Fibroblast of skin of left biceps (primary cell): ENCODE measurements at places on chromosomes 7 and 10.

GRCh38 chr7:6630007-6630849, 6.9 kb upstream of the ZNF316 start:
- DNase-seq = no peak

DNA sequence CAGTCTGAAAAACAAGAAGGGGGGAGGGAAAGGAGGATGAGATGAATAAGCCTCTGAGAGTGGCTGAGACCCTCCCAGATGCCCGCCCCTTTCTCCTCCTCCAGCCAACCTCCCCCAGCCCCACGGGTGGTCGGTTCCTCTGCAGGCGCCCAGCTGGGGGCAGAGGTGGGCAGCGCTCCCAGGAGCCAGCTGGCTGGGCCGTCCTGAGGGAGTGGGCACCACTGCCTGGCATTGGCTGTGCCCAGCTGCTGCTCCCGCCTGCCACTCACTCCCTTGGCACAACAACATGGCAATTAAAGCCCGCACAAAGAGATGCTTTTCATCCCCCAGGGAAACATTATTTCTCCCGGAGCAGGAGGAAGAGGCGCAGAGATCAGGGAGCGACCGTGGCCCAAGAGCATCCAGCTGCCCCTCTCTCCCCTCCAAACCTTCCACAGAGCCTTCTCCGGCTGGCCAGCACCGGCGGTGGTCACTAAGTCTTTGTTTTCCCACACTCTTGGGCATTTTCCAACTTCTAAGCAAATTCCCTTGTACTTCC, 107.2 kb downstream of the SPDYE5 start:
- no peak for DNase-seq

GRCh38 chr7:101961811-101962210, 144.4 kb downstream of the CUX1 start:
- DNase-seq = no peak

- no peak for DNase-seq
Measured at GRCh38 chr7:122467661-122468449, 163.3 kb upstream of the FEZF1 start.

DNA sequence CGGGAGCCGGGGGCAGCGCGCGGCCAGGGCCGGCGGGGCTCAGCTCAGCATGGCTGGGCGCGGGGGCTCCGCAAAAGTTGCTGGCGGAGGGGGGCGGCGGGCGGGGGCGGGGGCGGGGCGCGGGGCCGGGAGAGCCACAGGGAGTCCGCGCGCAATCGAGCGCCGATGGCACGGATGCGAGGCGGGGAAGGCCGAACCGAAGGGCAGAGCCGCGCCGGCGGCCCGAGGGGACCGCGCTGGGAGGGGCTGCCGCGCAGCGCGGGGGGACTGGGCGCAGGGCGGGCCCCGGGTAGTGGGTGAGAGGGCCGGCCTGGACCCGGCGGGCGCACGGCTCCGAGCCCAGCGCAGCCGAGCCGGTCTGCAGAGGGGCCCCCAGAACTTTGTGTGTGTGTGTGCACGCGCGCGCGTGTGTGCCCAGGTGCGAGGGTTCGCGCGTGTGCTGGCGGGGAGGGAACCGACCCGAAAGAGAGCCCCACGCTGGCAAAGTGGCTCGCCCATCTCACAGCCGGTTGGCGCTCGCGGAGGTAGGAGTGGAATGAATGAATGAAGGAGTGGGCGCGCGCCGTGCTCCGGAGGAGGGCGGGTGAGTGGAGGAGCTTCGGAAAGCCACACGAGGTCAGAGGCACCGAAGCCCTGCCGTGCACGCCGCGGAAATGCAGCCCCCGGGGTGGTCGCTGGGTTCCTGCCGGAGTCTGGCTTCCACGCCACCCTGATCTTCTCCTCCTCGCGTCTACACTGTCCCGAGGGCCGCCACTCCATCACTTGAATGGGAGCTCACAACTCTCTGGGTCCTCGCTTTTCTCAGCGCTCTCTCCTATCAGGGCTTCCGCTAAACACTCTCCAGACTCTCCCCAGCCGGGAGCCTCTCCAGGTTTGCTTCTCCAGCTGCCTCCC, at the start of gene HIPK2:
Gene HIPK2 (minus strand): TSS at position 51 of the 894 bp plus-strand sequence. CDS start 375 bp downstream, outside the sequence.
- DNase-seq = peak; percentile 31

- no peak for DNase-seq
Measured at GRCh38 chr10:71419750-71420149, 23.0 kb downstream of the CDH23 start.

DNA sequence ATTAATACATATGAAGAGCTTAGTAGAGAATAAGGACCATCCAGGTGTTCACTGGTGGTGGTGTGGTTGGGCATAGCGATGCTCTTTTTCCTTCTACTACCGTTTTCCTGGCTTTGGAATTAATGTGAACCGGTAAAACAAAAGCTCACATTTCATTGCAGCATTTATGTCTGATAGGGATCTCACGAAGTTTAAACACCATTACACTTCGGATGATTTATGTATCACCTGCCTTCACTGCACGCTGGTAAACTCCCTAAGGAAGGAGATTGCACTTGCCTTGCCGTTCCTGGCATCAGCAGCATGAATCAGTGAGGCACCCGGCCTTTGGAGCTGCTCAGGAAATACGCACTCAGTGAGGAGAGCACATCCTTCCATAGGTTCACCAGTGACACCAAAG, 47.5 kb downstream of the WIPF3 start:
- DNase-seq = no peak

GRCh38 chr10:125343118-125343925, 183.0 kb upstream of the CTBP2 start:
- no peak for DNase-seq

GRCh38 chr10:123269675-123270074, 115.5 kb downstream of the BUB3 start:
- DNase-seq = no peak

DNA sequence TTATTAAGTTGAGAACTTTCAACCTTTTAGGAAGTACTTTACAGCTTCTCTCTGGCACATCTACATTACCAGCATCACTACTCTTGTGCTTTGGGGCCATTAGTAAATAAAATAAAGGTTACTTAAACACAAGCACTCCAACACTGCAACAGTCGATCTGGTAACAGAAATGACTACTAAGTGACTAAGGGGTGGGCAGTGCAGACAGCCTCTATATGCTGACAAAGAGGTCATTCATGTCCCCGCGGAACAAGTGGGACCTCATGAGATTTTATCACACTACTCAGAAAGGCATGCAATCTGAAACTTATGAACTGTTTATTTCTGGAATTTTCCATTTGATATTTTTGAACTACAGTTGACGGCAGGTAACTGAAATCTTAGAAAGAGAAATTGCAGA, 111.3 kb upstream of the DNAJB12 start:
- DNase-seq = no peak

DNA sequence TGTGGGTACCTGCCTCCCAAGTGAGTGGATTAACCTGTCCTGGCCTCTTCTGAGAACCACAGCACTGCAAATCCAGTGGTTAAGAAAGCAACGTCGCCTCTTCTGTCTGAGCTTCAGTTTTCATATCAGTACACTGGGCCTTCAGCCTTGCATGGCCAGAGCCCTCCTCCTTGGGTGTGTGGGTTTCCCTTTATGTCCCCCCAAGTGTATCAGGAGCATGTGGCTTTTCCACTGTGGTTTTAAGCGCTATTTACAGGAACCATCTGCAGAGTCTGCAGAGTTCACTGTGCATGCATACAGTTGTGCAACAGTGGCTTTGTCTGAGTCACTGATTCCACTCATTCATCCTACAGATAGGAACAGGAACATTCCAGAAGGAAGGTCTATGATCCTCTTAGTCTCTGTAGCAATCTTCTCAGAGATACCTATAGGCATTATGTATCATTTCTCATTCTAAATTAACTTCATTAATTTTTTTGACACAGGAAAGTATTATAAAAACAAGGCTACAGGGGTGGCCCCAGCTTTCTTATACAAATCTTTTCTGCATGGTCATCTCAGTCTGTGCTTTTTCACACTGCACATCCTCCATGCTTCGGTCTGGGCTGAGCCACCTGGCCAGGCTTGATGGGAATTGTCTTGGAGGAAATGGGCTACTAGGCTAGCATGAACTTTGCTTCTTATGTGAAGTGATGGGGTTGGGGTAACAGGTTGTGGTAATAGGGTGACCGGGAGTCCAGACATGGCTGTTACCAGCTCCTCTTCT, 17.1 kb downstream of the MBL2 start:
- peak; percentile 57 for DNase-seq

DNA sequence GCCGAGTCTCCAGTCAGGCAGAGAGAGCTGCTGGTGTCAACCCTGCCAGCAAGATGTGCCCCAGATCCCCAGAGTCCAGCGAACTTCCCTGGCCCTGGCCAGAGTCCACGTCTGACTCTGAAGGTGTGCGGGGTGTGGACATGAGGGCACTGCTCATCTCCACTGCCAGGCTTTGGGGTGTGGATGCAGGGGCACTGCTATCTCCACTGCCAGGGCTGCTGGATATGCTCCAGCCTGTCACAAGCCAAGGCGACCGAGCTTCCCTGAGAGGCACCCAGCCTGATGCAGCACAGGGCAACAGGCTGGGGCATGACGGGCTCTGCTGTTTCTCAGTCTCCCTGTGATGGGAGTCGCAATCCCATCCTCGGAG, 596.8 kb downstream of the PTPRN2 start:
- DNase-seq = no peak

DNA sequence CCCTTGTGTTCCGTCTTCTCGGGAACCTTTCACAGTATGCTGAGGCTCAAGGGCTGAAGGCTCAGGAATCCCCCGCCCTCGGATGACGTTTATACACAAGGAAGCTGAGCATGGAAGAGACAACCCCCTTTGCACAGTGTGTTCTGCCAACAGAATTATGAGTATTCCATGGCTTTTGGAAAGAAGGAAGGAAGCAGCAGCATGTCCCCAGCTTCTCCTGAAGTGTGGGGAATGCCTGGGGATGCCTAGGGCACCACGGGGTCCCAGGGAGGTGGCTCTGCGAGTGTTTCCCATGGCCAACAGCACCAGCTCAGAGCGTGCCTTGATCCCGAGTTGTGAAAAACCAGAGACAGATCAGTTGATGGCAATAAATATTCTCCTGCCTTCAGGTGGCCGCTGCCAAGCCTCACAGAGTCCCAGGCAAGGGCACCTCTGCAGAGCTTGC, 88.8 kb upstream of the DDC start:
- DNase-seq = no peak

GRCh38 chr7:147664541-147664940, 926.0 kb upstream of the C7orf33 start:
- DNase-seq = no peak

GRCh38 chr10:97069576-97070362, 116.0 kb downstream of the SLIT1 start:
- no peak for DNase-seq

DNA sequence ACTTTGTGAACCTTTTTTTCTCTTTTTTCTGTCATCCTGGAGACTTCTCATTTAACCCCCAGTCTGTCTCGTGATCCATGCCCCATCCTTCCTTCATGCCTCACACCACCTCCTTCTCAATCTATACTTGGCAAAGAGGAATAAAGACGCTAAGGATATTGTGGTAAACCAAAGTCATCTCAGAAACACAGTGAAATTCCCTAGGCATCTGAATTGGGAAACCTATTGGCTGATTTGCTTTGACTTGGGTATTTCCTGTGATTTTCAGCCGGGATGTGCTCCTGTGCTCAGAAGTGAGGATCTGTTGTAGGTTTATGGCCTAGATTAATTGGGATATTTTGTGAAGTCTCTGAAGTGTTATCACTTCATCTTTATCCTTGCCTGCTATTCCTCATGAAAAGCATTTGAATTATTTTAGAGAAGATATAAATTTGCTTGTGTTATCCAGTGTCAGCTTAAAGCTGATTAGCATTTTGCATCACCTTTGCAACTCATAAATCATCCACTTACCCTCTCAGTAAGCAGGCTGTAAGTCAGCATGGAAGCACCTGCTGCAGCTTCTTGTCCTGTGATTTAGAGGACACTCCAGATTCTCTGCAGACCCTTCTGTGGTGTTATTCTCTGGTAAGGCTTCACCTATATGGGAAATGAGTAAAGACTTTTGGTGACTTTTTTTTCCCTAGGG, 138.0 kb downstream of the AUTS2 start:
- no peak for DNase-seq

- no peak for DNase-seq
Measured at GRCh38 chr7:151705636-151706276, 171.2 kb downstream of the PRKAG2 start.

- no peak for DNase-seq
Measured at GRCh38 chr10:43044448-43044921, 32.4 kb upstream of the RET start.

GRCh38 chr10:43403911-43404703, 4.9 kb downstream of the HNRNPF start:
- DNase-seq = no peak

GRCh38 chr7:114160925-114161324, 242.1 kb upstream of the PPP1R3A start:
- DNase-seq = no peak
